ENCODE measurements at places on chromosomes 5 and 9. TPM values are rescaled to one million over a fixed set of nuclear protein-coding genes. Genes with fewer than 3 reads are reported as not detected.

The RXRA gene
- 19.0 TPM for total RNA-seq

The SPINK5 gene
- total RNA-seq, result 0.27 TPM

The IFNA13 gene
- total RNA-seq, result 0.04 TPM

The PROB1 gene
- total RNA-seq, result 18.8 TPM

The PCDHB11 gene
- total RNA-seq, result 4.3 TPM

The UGT3A2 gene
- total RNA-seq, result 0.35 TPM

The NME5 gene
- total RNA-seq, result 0.44 TPM

The SPATA9 gene
- total RNA-seq, result 0.71 TPM

The PTGDS gene
- total RNA-seq, result 8.4 TPM

The QSOX2 gene
- total RNA-seq, result 4.1 TPM

The LHFPL2 gene
- total RNA-seq, result 61.3 TPM

The INPP5E gene
- 5.9 TPM for total RNA-seq

The FRRS1L gene
- total RNA-seq, result 1.9 TPM

The ADAMTS6 gene
- total RNA-seq, result 3.2 TPM

The SPINK1 gene
- not detected for total RNA-seq

The CNTFR gene
- 22.1 TPM for total RNA-seq

The DNAH5 gene
- 1.7 TPM for total RNA-seq

The PCDH12 gene
- total RNA-seq, result 19.8 TPM

The CCT5 gene
- total RNA-seq, result 223 TPM

The FOXI1 gene
- total RNA-seq, result not detected

The ARHGEF28 gene
- total RNA-seq, result 4.7 TPM

The IL13 gene
- total RNA-seq, result not detected

The PCDHGC3 gene
- total RNA-seq, result 52.7 TPM

The LCN10 gene
- 12.3 TPM for total RNA-seq

The RGS7BP gene
- total RNA-seq, result 5.3 TPM

The PCA3 gene
- 0.58 TPM for total RNA-seq

The KIAA0825 gene
- total RNA-seq, result 5.6 TPM

The ZBTB43 gene
- total RNA-seq, result 10.4 TPM

The RNF183 gene
- total RNA-seq, result 0.04 TPM

The FOXD4L3 gene
- not detected for total RNA-seq

The ADCY2 gene
- total RNA-seq, result 17.5 TPM

The WDR38 gene
- total RNA-seq, result 0.04 TPM

The CREBRF gene
- total RNA-seq, result 15.5 TPM

The HIGD2A gene
- 151 TPM for total RNA-seq

The SPINK6 gene
- not detected for total RNA-seq

The PLPPR1 gene
- total RNA-seq, result 2.3 TPM

The CCL28 gene
- 0.22 TPM for total RNA-seq

The C9orf50 gene
- not detected for total RNA-seq

The ARHGEF37 gene
- 3.9 TPM for total RNA-seq

The DMRTA1 gene
- 0.35 TPM for total RNA-seq

The TOR4A gene
- 4.4 TPM for total RNA-seq

The LEAP2 gene
- 1.4 TPM for total RNA-seq

The GRXCR2 gene
- total RNA-seq, result not detected

Measured in muscle of leg (tissue), 16 donors.